ENCODE measurements at places on chromosomes 13 and 19.

- no peak for DNase-seq
These were observed 30.0 kb downstream of the KEAP1 start for GRCh38 chr19:10473192-10473591.

DNA sequence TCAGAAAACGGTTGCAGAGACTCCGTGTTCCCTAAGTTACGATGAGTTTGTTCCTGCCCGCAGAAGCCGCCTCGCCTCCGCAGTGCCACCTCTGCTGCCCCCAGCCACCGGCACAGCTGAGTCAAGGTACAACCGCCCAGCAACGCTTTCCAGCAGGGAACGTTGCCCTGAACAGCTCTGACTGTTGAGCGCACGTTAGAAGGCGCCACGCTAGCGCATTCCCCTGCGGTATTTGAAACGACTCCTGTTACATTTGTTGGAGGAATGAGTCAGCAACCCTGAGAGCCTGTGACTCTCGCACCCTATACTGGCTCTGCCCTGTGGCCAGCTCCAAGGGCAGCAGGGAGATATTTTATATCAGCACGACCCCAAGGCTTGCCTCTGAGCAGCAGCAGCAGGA, 302.8 kb downstream of the TEX29 start:
- no peak for DNase-seq

- DNase-seq = peak; percentile 24
These were observed 9.9 kb downstream of the PTH2 start for GRCh38 chr19:49413348-49413747.

- peak; percentile 6 for DNase-seq
These were observed 21.0 kb upstream of the HOMER3 start for GRCh38 chr19:18961767-18962620.

GRCh38 chr13:98386637-98387036, 190.3 kb downstream of the STK24 start:
- peak; percentile 70 for DNase-seq

DNA sequence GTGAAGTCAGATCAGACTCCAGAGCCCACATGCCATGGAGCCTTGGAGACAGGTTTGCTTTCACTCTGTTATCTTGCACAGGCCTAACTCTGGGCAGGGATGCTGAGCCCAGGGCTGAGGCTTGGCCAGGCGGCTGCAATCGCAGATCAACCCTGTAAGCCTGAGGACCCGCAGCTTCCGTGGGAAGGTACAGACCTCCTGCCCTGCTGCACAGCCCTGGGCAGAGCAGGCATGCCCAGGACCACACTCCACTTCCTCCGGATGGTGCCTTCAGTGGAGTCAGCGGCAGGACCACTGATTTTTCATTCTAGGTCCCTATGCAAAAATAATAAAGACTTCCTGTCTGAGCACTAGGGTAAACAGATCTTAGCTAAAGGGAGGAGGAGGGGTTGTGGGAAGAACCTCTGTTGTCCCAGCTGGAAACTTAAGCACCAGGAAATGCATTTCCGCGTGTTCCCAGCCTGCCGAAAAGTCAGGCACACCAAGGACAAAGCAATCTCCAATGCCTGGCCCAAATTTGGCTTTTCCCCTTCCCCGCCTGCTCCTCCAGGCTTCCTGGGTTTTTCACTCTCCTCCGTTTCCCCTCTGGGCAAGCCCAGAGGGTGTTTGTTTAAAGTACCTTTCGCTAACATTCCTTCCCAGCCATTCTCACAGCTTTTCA, 87.3 kb downstream of the KCTD15 start:
- DNase-seq = peak; percentile 19

DNA sequence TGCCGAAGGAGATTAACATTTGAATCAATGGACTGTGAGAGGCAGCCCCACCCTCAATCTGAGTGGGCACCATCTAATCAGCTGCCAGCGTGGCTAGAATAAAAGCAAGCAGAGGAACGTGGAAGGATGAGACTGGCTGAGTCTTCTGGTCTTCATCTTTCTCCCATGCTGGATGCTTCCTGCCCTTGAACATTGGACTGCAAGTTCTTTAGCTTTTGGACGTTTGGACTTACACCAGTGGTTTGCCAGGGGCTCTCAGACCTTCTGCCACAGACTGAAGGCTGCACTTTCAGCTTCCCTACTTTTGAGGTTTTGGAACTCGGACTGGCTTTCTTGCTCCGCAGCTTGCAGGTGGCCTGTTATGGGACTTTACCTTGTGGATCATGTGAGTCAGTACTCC, 14.7 kb downstream of the NHLRC3 start:
- no peak for DNase-seq

GRCh38 chr13:20891034-20891433, 11.5 kb downstream of the XPO4 start:
- no peak for DNase-seq

DNA sequence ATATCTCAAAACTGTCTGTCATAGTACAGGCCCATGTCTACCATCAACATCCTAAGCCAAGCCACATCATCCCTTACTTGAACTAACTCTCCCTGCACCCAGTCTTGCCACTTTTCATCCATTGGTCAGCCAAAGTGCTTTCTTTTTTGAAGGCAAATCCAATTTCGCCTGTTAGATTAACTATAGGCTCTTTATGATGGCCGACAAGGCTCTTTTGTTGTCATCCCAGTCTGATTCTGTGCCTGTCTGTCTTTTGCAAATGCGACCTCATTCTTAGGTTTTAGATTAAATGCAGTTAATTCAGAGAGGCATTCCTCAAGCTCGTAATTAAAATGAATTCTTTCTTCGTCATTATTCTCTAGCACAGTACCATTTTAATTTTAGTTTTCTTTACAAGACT, 148.3 kb downstream of the HS6ST3 start:
- no peak for DNase-seq

DNA sequence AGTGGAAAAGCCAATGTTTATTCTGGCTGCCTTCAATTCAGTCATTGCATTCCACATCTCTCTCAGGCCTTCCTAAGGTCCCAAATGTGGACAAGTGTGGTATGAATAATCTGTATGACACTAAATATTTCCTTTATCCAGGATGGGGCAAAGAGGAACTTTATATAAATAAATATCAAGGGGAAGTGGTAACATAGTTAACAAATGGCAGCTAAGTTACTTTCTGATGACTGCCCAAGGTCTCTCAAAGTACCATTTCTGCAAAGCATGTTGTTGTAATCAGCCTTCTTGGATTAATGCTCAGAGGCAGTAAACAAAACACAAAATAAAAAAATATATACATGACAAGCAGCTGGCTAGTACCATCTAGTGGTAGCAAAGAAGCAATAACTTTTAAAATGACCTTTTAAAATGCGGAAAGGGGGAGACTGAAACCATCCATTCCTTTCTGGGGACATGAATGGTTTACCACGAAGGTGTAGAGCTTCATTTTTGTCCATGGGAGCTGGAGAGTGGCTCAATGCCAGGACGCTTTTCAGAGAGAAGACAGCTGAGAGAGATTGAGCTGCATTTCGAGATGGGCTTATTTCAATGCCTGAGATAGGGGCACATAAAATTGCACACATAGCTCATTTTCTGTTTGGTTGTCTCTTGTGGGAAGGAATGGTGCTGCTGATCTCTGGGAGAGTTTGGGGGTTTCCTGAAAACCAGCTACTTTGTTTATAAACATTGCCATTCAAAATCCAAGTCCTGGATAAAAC, 259.2 kb downstream of the RFC3 start:
- no peak for DNase-seq

DNA sequence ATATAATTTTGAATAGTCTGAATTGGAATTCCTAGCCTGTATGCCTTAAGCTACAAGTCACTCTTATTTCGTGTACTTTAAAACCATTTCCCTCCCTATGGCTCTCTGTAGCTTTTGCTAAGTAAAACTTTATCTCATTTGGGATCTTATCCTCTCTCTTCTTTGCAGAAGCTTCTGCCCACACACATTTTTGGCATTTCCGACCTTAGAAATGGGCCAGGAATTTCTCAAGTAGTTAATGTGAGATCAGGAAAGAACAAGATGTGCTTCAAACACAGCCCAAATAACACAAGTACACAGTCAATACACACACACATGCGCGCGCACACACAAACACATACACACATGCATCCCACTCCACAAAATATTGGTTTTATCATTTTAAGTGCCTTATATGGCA, 931.0 kb upstream of the MIR17HG start:
- no peak for DNase-seq

DNA sequence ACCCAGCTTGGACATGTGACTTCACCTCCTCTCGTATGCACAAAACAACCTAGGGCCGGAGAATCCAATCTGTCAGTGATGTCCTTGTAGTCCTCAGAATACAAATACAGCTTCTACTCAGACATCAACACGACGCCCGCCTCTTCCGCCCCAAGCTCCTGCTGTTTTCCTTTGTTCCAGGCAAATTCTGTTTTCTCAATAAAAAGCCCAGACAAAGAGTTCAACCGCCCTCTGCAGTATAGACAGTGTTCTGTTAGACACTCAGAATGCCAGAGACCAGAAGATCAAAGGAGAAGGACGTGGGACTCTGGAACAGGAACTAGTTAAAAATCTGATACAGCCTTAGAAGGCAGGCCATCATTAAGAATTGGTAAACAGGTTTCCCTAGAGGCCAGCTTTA, 42.0 kb upstream of the GGACT start:
- peak; percentile 94 for DNase-seq

- DNase-seq = no peak
These were observed 2.6 kb downstream of the GPR42 start for GRCh38 chr19:35373492-35373891.

DNA sequence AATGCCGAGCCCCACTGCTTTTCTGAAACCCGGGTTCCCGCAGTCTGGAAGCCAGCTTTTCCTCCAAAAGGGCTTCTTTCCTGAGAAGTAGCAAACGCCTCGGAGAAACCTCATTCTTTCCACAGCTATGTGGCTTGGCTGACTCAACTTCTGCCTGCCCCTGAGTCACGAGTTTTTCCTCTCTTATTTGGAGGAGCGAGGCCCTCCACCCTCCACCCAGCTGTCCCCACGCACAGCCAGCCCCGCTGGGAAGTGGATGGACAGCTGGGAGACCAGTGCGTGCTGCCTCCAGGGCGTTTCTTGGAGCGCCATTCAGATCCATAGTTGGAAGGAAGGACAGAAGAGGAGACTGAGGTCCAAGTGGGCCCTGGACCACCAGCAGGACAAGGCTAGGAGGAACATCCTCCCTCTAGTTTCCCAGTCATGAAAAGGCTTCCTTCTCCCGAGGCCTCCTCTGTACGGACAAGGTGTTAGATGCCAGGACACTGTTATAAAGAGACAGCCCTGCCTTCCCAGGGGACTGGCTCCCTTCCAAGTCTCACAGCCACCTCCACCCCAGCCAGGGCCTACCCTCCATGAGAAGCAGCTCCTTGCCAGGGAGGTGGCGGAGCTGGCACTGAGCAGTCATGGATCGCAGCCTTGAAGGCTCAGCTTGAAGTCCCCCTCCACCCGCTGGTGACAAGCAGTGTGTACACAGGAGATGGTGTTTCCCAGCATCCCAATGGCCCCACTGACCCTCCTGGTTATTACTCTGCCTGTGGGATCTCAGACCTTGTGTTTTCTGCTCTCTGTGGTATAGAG, 2.5 kb upstream of the PLEKHF1 start:
- DNase-seq = no peak

DNA sequence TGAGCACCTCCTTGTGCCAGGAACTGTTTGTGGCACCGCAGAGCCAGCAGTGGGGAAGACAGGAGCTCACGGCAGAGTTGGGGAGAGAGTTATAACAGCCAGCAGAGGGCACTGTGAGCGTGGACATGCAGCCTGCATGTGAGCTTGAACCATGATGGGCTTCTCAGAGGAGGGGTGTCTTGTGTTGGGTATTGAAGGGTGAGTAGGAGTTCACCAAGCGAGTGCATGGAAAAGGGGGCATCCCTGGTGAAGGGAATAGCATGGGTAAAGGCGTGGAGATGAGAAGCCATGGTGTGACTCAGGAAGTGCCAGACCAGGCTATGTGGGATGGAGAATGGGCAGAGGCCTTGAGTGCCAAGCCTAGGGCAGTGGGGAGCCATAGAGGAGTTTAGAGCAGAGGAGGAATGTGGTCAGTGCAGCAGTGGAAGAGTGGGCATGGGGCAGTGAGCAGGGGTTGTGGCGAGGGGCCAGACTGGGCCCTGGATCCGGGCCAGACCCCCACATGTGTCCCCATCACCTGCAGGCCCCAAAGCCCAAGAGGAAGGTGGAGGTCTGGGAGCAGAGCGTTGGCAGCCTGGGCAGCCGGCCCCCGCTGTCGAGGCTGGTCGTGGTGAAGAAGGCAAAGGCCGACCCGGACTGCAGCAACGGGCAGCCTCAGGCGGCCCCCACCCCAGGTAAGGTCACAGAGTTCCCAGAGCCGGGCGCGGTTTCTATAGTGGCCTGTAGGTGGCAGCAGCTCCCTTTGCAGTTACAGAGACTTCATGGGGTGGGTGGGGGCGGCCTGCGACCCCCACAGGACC, 11.8 kb upstream of the SHD start:
- DNase-seq = peak; percentile 37

DNA sequence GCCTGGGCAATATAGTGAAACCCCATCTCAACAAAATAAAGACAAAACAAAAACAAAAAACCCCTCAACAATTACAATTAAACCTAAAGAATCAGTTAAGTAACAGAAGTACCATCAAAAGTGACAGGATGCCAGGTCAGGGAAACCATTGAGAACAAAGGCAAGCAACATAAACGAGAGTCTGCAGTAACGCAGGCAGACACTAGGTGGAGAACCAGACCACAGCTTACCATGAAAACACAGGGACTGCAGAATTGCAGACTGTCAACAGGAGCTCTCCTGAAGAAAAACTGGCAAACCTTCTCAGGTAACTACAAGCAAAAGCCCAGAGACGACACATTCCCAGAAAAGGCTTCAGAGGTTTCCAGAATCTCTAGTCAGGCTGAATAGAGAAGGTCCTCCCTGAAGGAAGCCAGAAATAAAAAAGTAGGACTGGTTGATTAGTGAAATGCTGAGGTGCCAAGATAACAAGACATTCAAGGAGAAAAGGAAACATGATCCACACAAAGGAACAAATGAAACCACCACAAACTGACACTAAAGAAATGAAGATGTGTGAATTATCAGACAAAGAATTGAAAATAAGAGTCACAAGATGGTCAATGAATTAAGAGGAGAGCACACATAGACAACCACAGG, 2.2 kb upstream of the ZNF665 start:
- DNase-seq = peak; percentile 89

GRCh38 chr19:29963576-29963975, 21.5 kb downstream of the URI1 start:
- DNase-seq = no peak

GRCh38 chr19:10682397-10683063, 18.7 kb upstream of the QTRT1 start:
- DNase-seq = no peak

DNA sequence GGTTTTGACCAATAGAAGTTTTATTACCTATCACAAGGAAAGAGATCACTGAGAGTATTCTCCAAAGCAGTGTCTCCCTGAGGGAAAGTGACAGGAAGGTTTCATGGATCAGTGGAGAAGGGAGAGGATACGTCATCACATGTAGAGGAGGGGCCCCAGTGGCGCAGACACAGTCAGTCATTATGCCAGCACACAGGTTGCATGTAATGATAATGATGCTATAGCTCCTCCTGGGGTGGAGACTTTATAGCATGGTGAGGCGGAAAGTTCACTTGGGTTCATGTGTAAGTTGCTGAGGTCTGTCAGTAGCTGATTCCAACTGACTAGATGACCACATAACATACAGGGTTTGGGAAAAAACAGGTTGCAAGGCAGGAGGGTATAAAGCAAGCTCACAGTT, 88.8 kb downstream of the FNDC3A start:
- no peak for DNase-seq

All from NCI-H1417 (cell line).